ENCODE measurements at places on chromosomes 6 and 20.
A peak's percentile ranks its signal among the peaks of the same experiment; 100 is the strongest.

GRCh38 chr6:166097914-166098522 lies 69.6 kb downstream of the TBXT start:
- peak; percentile 59 for DNase-seq

DNA sequence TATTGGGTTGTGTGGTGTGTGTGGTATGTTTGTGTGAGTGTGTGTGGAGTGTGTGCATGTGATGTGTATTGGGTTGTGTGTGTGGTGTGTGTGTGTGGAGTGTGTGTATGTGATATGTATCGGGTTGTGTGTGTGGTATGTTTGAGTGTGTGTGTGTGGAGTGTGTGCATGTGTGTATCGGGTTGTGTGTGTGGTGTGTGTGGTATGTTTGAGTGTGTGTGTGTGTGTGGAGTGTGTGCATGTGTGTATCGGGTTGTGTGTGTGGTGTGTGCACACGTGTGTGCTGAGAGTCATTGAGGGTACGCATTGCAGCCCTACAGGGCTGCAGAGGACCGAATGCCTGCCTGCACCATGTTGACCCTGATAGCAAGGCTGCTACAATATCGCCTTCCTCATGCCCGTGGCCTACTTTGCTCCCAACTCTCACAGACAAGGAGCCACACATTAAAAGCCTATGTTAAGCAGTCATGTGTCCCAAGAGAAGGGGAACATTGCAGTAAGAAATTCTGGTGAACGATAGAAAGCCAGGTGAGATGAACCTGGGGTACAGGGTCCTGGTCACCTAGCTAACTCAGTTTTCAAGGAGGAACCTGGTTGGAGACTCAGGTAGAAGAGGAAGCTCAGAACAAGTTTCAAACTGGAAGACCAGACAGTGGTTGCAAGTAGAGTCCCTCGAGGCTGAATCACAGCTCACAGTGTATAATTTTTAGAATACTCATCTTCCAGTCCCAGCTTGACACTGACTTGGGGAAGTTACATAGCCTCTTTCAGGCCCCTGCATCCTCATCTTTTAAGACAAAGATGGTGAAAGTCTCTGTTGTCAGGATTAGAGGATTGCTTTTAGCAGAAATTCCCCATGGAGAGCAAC lies 45.7 kb upstream of the TMEM170B start:
- DNase-seq: no peak

GRCh38 chr6:128363020-128363813 lies 157.2 kb downstream of the PTPRK start:
- no peak for DNase-seq

GRCh38 chr6:110682460-110682853 lies 132.8 kb downstream of the CDK19 start:
- DNase-seq: peak; percentile 41

DNA sequence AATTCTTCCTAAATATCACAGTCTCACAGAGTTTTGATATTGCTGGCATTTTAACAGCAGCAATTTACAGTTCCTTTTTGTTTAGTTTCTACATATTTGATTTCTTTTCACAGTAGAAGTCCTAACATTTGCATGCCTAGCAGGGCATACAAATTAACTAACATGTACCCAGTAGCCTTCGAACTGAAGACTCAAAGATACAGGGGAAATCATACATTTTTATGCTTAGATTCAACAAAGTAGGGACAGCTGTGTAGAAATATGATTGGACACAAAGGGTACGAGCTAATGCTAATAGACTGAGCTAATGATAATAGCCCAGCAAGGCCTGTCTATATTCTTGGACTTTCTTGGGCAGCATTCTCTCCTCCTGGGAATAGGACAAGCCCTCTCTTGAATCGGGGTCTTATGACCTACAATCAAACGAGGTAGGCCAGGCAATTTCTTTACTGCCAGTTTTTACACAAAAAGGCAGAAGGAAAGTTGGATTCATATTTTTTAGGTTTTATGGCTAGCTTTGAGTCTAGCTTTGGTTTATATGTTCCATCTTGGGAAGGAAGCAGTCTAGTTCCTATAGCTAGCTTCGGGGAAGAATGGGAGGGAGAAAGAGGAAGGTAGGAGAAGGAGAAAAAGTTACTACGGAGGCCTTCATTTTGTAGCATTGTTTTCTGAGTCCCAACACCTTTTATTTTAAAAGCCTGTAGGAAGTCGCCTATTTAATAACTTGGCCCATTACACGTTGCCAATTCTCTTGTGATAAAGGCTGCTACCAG lies 115.8 kb downstream of the HFE start:
- DNase-seq: no peak
